ENCODE measurements at places on chromosomes 16 and 17. TPM values are rescaled to one million over a fixed set of nuclear protein-coding genes. Genes with fewer than 3 reads are reported as not detected.

PPY gene
- total RNA-seq: not detected

TNRC6C gene
- 1.8 TPM for total RNA-seq

WSCD1 gene
- total RNA-seq: 1.9 TPM

DNAI2 gene
- total RNA-seq: not detected

MYH8 gene
- not detected for total RNA-seq

CEP112 gene
- total RNA-seq: 7.2 TPM

PNMT gene
- not detected for total RNA-seq

PYY gene
- not detected for total RNA-seq

DCXR gene
- total RNA-seq: 92.4 TPM

KRT31 gene
- not detected for total RNA-seq

PIRT gene
- not detected for total RNA-seq

Measured in A549 treated with ZK216348 at 1 μM for 4 hours (cell line).